ENCODE measurements at places on chromosomes 2 and 18. TPM values are rescaled to one million over a fixed set of nuclear protein-coding genes. Genes with fewer than 3 reads are reported as not detected.

- DNase-seq: no peak
These were observed 76.9 kb downstream of the USP40 start for GRCh38 chr2:233489666-233490065.

GRCh38 chr2:199404841-199405240, 52.9 kb downstream of the SATB2 start:
- no peak for DNase-seq

DNA sequence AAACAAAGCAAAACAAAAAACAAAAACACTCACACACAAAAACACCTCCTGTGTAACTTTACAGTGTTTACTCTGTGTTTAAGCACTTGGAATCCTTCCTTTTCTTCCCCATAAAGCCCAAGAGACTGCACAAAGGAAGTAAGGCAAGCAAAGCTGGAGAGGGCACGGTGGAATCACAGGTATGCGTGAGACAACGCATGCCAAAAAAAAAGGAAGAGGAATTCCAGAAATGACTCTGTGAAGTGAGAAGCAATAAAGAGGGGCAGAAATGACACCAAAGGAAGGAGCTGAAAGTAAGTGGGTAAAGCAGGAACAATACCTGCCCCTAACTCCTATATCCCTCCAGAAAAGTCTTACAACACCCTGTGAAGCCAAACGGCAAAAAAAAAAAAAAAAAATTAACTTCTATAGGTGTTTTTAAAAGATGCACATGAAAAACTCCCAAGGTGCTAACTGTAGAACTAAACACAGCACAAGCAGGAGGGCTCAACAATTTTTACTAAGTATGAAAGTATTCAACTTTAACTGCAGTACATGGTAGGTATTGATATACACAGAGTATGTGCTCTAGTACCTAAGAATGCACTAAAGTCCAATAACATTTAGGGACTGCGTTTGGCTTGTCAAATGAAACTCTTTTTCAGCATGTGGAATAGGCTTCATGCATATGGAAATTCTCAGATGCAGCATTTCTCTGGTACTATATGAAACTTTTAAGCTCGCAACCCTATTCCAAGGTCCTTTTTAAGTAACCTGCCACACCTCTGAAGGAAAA, 9.1 kb downstream of the RND3 start:
- DNase-seq: peak; percentile 28

DNA sequence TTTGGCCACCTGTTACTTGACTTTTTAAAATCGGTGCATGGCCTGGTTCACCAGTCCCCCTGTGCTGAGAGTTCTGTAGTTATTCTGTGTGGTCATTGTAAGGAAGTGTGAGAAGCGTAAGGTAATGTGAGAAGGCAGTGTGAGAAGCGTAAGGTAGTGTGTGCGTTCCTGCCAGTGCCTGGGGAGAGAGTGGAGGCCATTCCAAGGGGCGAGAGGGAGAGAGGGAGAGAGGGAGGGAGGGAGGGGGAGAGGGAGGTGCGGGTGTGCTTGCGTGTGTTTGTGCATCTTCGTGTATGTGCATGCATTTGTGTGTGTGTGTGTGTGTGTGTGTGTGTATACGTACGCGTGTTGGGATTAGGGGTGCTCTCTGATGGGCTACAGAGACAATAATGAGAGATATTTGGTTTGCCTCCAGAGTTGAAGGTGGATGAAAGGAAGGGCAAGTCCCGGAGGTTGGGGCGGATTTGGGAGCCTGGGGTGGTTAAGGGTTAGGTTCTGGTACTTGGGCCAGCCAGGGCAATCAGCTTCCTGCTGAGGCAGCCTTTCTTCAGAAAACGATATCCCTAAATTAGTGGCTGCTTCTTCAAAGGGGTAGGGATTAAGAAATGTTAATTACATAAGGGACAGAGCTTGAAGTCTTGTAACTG, 53.7 kb downstream of the SGPP2 start:
- DNase-seq: no peak

- DNase-seq: peak; percentile 53
These were observed 112.1 kb downstream of the KLHL29 start for GRCh38 chr2:23497063-23497462.

- no peak for DNase-seq
These were observed 113.1 kb upstream of the ID2 start for GRCh38 chr2:8568543-8569302.

- no peak for DNase-seq
These were observed 164.9 kb downstream of the TXNL1 start for GRCh38 chr18:56473400-56474024.

DNA sequence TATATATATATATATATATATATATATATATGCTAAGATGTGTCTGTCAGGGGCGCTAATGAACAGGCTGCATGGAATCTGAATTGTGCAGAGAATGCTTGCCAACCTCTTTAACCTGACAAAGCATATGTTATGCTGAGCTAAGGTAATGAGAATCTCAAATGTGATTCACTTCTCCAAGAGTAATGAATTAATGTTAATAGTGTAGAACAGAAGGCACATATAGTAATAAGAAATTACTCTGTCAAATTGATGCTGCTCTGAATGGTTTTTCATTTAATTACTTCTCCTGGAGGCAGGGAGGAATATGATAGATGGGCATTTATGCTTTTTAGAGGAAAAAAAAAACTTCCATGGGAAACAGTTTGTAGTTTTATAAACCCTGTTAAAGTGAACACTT, 35.4 kb downstream of the COX7A2L start:
- DNase-seq: no peak

DNA sequence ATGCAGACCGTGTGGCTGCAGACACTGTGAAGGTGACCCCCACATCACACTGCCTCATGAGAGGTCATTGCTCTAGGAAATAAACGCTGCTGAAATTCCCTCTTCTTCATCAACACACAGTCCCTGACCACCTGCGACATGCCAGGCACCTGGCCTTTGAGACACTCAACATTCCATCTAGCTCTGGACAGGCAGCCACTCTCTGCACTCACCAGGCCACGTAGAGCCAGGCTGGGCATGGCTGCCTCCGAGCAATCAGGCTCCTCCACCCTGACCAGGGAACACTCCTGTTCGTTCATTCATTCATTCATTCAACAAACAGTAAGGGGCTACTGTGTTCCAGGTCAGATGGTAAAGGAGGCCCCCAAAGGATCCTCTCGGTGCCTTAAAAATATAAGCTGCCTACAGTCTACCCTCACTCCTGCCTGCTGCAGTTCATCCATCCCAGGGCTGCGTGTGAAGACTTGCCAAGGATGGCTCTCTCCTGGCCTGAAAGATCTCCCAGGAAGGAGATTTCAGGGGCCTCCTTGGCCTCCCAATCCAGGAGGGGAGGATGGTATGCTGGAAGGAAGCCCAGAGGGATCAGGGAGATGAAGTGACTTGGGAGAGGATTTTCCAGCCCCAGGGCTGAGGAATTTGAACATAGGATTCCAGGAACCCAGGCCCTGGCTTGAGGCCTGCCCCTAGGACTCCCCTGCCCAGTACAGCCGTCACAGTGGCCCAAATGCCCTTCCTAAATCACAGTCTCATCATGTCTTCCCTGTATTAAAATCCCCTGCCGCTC, 66.7 kb downstream of the TNS1 start:
- no peak for DNase-seq

DNA sequence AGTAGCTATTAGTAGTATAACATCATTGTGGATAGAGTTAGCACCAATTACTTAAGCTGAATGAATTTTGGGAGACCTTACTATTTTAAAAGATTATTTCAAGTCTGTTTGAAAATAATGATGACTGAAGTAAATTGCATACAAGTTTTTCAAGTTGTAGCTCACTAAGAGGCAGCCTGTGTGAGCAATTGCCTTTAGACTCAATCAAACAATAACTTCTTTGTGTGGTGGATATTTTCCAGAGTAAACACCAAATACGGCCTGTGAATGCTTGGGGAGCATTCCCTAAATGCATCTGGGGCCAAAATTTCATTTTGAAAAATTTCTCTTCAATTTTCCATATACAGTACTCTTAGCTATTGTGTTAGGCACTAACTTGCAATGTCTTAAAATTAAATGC, 7.9 kb downstream of the SERPINB12 start:
- no peak for DNase-seq

GRCh38 chr2:235521844-235522243, 28.0 kb downstream of the AGAP1 start:
- DNase-seq: peak; percentile 59

GRCh38 chr2:28399956-28400355, 7.3 kb downstream of the FOSL2 start:
- DNase-seq: no peak

DNA sequence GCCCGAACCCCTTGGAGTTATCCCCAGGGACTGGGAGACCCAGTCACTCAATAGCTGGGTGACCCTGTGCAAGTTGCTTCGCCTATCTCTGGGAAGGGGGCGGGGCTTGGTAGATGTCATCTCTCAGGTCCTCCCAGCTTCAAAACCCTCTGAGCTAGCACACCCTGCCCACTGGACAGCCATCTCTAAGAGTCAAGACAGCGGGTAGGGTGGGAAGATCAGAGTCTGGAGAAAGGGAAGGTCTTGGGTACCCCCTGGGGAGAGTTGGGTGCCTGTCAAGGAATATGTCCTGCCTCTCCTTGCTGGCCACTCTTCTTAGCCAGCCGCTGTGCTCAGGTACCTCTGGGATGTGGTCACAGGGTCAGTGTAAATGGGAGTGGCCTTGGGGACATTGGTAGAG, 8.0 kb downstream of the GLI2 start:
- DNase-seq: no peak

- no peak for DNase-seq
These were observed 20.5 kb upstream of the STAT4 start for GRCh38 chr2:191171286-191171685.

- no peak for DNase-seq
These were observed 46.9 kb downstream of the TMEM17 start for GRCh38 chr2:62459106-62459505.

CPO gene
- not detected for total RNA-seq

GATA6 gene
- 0.98 TPM for total RNA-seq
